ENCODE measurements at places on chromosomes 16 and 17.
A peak's percentile ranks its signal among the peaks of the same experiment; 100 is the strongest.

DNA sequence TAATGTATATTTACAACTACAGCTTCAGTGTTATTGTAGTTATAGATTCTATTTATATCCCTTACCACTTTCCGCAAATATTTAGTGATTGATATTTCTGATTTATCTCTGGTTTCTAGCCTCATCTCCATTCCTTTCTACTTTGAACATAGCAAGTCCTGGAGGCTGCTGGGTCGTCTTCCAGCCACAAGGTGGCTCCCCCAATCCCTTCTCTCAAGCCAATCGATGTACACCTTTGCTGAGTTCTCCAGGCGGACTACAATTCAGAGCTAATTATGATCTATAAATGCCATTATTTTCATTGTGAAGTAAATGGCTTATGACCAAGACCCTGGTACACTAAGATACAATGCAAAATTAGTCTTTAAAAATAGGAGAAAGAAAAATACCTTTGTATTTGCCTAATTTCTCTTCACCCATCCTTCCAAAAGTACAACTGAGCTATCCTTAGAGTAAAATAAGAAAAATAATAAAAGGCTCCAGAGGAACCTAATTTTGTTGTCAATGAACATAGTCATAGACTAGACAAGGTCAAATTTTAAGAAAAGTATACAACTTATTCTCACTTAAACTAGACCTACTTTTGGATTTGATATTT lies 122.1 kb downstream of the SKAP1 start:
- peak; percentile 86 for DNase-seq

- no peak for DNase-seq
Measured at GRCh38 chr16:1584926-1585484, 26.9 kb downstream of the IFT140 start.

DNA sequence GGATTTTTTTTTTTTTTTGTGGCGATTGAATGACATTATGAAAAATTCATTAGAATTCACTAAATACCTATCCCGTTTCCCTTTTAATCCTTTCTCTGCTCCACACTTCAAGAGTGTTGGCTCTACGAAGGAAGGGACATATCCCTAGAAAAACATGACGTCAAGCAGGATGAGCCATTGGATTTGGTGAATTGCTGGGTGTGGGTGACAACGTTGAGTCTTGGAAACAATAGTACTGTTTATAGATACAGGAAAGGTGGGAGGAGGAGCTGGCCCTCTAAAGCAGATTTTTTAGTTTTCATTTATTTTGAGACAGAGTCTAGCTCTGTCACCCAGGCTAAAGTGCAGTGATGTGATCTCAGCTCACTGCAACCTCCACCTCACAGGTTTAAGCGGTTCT lies 167.6 kb upstream of the FAM20A start:
- DNase-seq, result no peak

DNA sequence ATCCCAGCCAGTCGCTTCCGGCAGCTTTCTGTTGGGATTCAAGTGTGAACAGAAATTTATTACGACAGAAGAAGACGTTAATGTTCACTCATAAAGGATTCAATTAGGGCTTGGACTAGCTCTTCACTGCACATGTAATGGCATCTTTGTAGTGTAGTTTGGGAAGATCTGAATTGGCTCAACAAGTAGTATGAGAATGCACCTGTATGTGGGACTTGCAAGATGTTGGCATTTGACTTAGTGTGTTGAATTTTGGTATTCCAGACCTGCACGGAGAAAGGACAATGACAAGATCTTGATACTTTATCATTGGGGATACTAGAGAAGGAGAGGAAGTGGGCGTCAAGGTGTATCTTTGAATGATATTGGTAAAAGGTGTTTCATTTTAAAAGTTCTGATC lies 1.2 kb downstream of the PSMD11 start:
- DNase-seq, result no peak

- DNase-seq, result no peak
Measured at GRCh38 chr16:84635702-84636101, 12.6 kb upstream of the KLHL36 start.

DNA sequence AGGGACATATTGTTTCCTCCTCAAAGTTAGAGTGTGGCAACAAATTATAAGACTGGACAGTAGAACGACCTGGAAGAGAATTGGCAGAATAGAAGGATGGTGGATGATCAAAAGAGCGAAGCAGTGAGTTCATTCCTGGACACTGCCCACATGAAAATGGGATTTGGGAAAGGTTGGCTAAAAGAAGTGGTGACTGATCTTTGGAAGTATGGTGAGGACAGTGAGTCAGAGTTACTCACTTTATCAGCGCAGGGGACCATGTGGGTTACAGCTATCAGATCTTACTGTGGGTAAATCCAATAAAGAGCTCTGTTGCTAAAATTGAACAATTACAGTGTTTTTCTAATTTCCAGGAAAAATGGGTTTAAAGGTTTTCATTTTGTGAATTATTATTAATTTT lies 2.7 kb upstream of the TANC2 start:
- DNase-seq, result no peak

- no peak for DNase-seq
Measured at GRCh38 chr17:74337834-74338500, 11.9 kb downstream of the KIF19 start.

DNA sequence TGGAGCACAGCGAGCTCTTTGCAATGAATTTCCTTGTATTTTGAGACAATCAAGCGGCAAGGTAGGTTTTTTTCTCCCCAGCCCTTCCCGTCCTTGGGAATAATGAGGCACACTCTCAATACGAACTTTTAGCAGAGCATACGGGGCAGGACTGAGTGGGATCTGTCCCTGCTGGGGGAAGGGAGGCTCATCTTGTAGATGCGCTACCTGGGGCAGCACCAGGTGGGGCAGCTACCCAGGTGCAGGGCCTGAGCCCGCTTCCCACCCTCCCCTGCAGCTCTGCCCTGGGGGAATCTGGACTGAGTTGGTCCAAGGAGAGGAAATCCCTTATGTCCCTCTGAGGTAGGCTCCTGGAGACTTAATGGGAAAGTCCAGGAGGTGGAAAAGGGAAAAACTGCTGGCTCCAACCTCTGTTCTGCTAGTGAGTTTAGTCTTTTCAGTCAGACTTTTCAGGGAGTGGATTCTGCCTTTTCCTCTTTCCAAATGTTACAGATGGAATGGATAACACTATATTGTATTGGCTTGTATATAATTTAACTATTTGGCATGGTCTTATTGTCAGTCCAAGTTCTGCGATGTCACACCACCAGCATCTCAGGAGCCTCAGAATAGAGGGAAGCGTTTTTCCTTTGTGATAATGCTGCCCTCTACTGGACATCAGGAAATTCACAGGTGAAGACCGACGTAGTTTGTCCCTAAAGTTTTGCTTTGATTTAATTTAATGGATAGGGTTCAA lies 9.6 kb upstream of the CES1 start:
- no peak for DNase-seq

DNA sequence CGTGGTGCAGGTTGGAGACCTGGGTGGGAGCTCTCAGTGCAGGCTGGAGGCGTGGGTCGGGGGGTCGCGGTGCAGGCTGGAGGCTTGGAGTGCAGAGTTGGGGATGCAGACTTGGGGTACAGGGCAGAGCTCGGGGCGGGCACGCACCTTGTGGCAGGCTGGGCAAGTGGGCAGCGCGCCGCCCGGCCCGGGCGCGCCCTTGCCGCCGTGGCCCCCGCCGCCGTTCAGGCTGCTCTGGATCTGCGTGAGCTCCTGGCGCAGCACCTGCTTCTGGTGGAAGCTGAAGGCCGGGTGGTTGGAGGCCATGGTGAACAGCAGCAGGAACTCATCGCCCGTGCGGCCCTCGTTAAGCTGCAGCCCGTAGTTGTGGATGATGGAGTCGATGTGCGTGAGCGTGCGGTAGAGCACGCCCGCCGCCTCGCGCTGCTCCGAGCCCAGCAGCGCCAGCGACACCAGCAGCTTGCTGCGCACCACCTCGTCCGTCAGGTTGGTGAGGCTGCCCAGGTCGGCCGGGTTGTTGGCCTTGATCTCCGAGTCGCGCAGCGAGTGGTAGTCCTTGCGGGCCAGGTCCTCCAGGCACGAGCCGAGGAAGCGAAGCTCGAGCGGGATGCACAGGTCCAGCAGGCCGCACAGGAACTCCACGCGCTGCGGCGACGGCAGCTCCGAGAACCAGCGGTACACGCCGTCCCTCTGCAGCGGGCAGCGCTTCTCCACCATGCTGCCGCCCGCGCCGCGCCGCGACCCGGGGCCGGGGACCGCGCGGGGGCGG lies 1.1 kb downstream of the ZCCHC14 start:
- DNase-seq, result peak; percentile 88

- DNase-seq, result no peak
Measured at GRCh38 chr17:79942591-79943346, 92.9 kb downstream of the TBC1D16 start.

- no peak for DNase-seq
Measured at GRCh38 chr17:2137342-2138098, 82.6 kb downstream of the HIC1 start.

DNA sequence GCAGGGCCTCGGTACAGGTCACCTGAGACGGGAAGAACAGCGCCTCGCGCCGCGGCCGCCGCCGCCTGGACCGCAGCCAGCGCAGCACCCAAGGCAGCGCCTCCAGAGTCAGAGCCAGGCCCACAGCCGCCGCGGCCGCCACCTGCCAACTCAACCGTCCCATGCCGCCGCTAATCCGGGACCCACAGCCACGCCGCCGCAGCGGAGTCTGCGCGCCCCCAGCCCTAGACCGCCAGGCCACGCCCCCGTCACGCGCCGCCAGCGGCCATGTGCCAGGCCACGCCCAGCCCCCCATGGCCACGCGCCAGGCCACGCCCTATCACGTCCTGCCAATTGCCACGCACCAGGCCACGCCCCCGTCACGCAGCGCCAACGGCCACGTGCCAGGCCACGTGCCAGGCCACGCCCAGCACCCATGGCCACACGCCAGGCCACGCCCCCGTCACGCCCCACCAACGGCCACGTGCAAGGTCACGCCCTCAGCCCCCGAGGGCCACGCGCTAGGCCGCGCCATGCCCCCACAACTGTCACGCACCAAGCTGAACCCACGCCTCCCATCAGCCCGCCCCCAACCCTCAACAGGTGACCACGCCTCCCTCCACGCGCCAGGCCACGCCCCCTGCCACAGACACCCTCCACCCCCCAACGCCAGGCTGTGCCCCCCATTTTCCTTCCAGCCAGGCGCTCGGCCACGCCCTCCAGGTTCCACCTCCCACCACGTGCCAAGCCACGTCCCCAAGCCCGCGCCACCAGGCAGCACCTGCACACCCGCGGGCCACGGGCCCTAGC lies at the start of gene PLD6:
TSS of gene PLD6 (minus strand) at position 210 of the 789 bp plus-strand sequence. CDS start at position 163, 47 bp downstream.
- DNase-seq, result peak; percentile 97

DNA sequence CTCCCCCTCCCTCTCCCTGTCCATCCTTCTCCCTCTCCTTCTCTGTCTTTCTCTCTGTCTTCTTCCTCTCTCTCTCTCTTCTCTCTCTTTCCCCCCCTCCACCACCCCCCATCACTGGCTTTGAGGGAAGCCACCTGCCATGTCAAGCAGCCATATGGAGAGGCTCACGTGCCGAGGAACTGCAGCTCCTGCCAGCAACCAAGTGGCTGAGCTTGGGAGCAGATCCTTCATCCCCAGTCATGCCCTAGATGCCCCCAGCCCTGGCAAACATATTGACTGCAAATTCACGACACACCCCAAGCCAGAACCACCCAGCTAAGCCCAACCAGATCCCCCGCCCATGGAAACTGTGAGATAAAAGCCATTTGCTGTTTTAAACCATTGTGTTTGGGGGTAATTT lies 40.9 kb upstream of the RBFOX3 start:
- peak; percentile 49 for DNase-seq

DNA sequence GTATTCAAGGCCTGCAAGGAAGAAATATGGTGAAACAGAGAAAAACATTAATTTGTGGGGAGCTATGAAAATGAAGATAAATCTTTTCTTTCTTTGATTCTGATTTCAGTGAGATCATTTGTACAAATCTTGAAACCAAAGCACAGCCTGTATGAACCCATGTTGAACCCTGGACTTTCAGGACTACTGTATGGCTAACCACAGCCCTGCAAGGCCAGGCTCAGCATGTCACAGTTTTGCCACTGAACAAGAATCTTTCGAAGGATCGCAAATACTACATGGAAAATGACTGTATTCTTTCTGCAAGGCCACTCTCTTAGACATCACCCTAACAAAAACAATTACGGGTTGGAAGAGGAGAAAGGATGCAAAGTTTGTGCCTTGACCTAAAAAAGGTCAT lies 161.7 kb upstream of the MAF start:
- no peak for DNase-seq

- no peak for DNase-seq
Measured at GRCh38 chr16:82263521-82264143, 93.6 kb upstream of the MPHOSPH6 start.

DNA sequence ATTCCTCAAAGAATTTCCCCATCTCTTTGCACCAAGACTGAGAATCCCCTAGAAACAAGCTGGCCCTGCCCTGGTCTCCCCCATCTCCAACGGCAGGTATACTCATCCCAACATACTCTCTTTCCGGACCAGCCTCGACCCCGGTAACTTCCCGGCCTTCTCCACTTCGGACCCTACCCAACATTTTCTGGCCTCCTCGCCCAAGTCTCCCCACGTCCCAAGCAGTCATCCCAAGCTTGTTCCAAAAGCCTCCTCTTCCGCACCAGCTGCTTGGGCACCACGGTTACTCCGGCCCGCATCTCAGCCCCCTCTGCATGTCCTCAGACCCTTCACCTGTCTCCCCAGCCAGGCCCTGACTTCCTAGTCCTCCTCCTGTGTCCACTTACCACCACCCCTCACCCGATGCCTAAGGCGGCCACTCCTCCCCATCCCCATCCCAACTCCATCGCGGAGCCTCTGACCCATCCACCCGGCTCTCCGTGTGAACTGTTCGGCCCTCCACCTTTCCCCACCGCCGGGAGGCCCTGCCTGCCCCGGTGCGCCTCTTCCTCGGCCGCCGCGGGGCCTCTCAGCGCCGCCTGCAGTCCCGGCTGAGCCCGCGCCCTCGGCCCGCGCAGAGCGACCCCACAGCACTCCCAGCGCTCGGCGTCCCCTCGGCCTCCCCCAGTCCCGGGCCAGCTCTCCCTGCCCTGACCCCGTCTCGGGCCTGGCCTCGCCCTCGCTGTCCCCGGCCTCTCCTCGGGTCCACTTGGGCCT lies 994 bp downstream of the PITPNA start:
- DNase-seq, result no peak

DNA sequence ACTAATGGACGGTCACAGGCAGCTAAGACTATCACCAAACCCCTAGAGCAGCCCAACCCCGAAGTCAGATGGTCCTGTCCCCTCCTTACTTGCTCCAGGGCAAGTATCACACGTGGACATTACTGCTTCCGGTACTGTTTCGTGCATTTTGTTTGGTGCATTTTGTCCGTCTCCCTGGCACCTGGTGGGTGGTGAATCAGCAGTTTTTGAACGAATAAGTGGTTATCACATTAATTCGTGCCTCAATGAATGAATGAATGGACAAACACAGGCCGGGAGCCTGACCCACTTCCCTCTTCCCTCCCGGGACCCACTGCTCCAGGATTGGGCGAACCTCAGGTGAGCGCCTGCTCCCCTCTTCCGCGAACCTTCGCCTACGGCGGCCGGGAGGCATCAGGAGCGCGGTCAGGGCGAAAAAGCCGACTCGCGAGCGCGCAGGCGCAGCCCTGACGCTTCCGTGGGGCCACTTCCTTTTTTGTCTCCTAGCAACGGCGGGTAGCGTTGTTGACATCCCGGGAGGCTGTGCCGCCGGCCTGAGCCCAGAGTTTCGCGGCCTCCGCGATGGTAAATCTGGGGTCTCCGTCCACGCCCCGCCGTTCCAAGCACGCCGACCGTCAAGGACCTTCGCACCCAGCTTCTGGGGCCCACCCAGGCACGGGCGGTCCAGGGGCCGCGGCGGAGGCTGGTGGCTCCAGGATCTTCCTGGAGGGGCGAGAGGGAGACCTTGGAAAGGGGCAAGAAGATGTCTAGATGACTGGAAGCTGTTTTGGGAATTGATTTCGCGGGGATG lies at the start of gene DYNLRB2:
TSS of gene DYNLRB2 (plus strand) at position 478 of the 790 bp plus-strand sequence. CDS start at position 562, 84 bp downstream.
- peak; percentile 98 for DNase-seq

GRCh38 chr17:74935585-74936469 lies at the start of gene OTOP3:
Gene OTOP3 (plus strand): TSS chr17:74935898. CDS start chr17:74935922, 24 bp downstream.
- no peak for DNase-seq

- DNase-seq, result no peak
Measured at GRCh38 chr16:81869326-81869725, 90.2 kb downstream of the PLCG2 start.
